ENCODE measurements at places on chromosomes 16 and 17. TPM values are rescaled to one million over a fixed set of nuclear protein-coding genes. Genes with fewer than 3 reads are reported as not detected.

GRCh38 chr16:2524339-2524938 is 4.3 kb downstream of the AMDHD2 start:
- DNase-seq: peak; percentile 71

SLC52A1 gene
- total RNA-seq: 12.9 TPM

DNA sequence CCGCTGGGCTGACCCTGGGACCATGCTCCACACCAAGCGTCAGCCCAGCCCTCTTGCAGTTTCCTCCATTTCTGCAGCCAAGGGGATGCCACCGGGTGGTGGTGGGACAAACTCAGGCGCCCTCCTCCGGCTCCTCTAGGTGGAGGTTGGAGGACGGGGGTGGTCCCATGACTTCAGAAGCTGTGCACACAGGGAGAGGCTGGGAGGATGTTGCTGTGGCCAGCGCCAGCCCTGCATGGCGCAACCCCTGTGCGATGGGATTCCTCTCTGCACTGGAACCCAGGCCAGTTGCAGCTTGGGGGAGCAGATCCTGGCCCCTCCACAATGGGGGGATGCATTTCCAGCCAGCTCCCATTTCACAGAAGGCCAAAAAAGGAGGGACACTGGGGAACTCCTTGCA is 246.5 kb downstream of the C16orf95 start:
- no peak for DNase-seq

ZG16B gene
- total RNA-seq: 7.0 TPM

DNA sequence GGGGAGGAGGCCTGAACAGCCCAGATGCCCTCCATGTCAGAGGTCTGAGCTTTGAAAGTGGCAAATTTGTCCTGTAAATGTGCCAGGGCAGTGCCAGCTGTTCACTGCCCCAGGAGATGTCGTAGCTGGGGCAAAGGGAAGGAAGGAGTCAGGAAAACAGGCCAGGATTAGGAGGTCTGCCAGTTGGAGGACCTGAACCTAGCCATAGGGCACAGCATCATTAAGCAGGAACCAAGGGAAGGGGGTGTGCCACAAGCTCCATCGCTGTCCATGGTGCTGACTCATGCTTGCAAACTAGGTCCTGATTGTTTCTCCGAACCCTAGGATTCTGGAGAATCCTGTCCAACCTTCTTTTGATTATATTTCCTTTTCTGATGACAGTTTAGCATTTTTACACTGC is 124.2 kb downstream of the TMEM132E start:
- no peak for DNase-seq
